ENCODE measurements at places on chromosomes 2 and 18.

DNA sequence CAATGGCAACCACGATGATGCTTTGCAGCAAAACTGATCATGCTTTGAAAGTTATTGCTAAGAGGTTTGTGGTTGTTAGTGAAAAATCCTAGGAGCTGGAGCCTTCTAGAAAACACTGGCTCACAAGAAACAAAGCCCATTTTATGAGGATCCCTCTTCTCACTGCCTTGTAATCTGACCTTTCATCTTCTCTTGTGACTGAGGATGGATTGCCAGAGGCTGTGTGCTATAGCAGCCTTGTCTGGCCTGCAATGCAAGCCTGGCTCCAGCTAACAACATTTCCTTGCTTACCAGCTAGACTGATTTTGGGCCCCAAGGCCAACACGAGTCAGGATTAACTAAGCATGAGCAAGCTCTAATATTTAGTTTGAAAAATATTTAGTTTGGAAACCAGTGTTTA, 13.1 kb downstream of the PIEZO2 start:
- no peak for ATAC-seq

- ATAC-seq: no peak
These were observed 15.3 kb downstream of the UPP2 start for GRCh38 chr2:158116936-158117335.

DNA sequence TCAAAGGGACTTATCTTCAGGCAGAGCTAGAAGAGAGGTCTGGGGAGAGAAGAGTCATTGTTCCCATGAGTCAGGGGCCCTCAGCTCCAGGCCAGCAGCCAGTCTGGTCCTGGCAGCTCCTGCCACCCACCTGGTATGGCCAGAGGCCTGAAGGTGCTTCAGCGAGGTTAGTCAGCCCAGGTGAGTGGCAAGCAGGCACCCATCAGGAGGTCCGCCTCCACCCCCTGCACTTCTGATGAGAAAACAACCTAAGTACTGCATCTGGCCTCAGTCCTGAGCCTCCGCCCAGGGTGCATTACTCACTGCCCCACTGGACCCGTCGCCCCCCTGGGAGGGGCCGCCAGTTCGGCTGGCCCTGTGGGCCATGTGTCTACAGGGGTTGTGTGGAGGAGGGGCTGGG, 130.2 kb downstream of the INHBB start:
- ATAC-seq: no peak

- no peak for ATAC-seq
These were observed 32.1 kb upstream of the MAPK4 start for GRCh38 chr18:50527636-50528307.

DNA sequence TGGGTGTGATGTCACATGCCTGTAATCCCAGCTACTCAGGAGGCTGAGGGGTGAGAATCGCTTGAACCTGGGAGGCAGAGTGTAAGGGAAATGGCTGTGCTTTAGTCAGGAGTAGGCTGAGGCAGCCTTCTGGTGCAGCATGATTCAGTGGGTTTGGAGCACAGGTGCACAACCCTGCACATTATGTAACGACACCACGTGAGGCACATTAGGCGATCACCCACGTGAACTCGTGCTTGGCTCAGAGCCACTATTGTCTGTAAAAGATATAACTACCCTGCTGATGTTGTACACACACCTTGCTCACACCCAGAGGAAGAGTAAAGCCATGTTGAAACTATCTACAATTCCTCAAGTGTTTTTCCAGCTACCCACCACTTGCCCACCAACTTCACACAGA, 54.8 kb upstream of the ZC3H15 start:
- no peak for ATAC-seq

Data from esophagus mucosa (tissue), 1 donor.